Epithelial cell of proximal tubule (primary cell): ENCODE measurements at places on chromosomes 6 and 20.

DNA sequence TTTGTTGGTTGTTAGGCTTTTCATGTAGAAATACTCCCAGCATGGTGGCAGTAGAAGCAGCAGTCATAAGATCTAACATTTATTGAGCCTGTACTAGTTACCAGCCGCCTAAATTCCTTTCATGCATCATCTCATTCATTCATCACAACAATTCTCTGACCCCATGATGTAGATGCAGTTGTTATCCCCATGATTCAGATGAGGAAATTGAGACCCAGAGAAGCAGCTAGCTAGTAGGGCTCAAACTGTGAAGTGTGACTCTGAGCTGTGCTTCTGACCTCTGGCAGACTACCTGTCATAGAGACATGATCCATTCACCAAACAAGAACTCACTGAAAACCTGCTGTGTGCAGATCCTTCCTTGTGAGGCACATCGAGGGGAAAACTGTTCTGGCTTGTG, 16.9 kb downstream of the RREB1 start:
- DNase-seq: peak; percentile 90

- DNase-seq: no peak
Measured at GRCh38 chr6:26057899-26058298, 29.3 kb upstream of the HFE start.

DNA sequence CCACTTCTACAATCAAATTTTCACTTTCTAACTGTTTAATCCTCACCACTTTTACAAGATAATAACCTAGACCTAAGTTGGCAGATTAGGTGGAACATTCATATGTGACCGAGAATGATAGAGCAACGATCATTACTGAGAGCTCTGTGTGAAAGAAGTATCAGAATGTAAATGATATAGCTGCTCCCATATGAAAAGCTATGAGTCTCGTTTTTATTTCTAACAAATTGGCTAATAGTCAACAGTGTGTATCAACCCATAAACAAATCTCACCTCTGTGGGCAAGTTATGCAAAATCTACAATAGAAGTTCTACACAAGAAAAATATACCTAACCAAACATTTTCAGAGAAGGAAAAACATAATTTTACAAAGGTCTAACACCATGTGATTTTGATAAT, 3.7 kb downstream of the LGSN start:
- DNase-seq: no peak

GRCh38 chr6:133833949-133834359, 55.0 kb upstream of the TCF21 start:
- DNase-seq: no peak

DNA sequence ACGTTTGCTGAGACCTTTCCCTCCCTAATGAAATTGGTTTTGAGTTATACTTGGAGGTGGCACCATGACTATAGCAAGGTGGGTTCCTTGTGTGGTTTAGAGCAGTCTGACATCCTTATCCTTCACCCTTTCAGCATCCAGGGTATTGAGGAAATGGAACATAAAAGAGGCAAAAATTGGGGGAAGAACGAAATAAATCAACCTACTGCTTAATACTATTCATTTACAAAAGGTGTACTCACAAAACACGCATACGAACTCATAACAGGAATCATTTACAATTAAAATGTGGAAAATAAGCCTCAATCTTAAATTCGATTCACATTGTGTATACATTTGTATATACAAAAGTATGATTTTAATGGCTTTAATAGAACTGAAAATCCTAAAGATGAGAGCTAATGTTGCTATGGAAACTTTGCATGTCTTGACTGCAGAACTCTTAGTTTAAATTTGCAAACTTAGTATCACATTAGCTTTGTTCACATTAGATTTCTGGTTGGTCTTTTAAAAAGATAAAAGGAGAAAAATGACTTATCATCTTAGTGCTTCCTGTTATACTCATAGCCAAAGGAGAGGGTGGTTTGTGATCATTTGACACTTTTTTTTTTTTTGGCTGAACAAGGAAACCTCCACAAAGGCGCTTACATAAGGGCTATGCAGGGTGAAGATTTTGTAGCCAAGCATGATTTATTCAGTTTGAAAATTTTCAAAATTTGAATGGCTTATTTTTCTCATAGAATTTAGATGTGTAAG, 76.1 kb upstream of the ATXN1 start:
- DNase-seq: no peak

DNA sequence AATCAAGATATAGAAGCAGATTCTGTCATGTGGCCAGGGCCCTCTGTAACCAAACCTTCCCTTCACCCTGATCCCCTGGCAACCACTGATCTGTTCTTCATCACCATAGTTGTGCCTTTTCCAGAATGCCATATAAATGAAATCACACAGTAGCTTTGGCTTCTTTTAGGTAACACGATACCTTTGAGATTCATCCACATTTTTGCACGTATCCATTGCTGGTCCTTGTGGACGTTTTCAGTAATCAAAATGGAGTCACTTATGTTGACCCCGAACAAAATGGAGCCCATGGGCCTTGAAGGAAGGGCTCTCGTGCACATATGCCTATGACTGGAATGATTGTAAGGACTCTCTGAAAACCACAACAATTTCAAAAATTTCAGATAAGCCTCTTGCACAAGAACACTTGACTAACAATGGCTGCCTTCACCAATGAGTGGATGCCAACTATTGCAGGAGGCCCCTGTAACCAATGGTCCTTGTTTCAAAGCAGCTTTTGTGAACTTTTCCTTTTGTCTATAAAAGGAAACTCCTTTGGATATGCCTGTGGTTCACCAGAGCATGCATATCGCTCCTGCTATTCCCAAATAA, 84.3 kb upstream of the RALY start:
- peak; percentile 52 for DNase-seq

- no peak for DNase-seq
Measured at GRCh38 chr6:115717062-115717461, 343.6 kb downstream of the FRK start.

DNA sequence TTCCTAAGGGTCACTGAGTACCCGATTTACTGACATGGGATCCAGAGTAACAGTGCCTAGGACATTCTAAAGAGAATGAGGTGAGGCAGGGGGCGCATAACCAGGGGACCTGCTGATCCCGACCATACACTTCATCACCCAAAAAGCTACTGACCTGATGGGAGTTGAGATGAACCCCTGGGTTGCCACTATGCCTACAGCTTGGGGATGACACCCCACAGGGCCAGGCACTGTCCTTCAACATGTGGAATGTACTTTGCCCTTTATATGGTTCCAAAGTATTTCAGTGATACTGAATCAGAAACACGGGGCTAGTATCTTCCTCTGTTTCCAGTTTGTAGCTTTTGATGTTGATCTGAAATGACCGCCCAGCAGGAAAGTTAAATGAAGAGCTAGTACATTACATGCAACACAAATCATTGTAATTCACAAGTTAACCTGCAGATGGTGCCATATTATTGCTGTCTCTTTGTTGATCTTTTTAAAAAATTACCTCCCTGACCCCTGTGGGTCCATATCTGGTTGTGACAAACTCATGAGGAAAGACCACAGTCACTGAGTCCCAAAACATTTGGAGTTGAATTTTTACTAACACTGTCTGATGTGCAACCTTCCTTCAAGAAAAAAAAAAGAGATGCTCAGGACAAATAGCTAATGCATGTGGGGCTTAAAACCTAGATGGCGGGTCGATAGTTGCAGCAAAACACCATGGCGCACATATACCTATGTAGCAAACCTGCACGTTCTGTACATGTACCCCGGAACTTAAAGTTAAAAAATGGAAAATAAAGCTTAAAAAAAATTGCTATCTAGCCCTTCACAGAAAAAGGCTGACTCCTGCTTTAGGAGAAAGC, 42.7 kb upstream of the GCNT2 start:
- DNase-seq: no peak
